ENCODE measurements at places on chromosomes 16 and 17.

DNA sequence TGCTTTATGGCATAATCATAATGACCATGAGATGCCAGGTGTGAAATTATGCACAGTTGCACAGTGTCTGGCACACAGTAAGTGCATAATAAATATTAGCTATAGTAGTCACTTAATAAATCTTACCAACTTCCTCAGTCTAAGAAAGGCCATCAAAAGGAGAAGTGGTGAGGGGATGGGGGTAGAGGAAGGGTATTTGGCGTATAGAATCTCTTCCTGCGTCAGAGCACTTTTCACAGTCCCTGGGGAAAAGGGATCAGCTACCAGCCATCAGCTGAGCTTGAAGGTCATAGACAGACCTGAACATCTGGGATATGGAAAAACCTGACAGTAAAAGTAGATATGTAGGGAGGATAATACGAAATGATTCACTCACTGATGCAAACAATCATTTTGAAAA, 5.8 kb downstream of the CRHR1 start:
- DNase-seq, result no peak

DNA sequence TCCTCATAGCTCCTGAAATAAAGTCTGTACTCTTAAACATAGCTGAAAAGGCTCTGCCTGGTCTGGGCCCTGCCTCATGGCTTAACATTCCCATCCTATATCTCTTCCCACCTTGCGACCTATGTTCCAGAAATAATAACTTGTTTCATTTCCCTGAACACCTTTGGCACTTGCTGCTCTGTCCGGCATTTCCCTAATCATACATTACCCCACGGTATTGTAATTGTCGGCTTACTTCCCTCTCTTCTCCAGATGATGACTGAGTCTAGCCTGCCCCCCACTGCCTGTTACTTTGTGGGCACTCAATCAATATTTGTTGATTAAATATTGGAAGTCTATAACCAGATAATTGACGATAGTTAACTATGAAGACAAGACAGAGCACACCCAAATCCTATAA, 23.3 kb upstream of the SUPT4H1 start:
- no peak for DNase-seq

DNA sequence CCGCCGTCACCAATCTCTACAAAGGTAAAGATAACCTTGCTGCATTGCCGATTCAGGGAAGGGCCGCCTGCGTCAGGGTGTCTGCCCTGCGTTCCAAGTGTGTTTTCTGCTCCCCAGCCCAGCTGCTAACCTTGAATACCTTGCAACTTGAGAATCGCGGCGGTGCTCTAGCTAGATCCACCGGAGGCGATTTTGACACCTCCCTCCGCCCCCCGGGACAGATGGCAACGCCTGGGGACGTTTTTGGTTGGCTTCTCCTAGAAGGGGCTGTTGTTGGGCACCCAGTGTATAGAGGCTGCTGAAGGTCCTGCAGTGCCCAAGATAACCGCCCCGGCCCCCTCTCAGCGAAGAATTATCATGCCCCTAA, 1.5 kb downstream of the HAPSTR1 start:
- DNase-seq, result no peak

DNA sequence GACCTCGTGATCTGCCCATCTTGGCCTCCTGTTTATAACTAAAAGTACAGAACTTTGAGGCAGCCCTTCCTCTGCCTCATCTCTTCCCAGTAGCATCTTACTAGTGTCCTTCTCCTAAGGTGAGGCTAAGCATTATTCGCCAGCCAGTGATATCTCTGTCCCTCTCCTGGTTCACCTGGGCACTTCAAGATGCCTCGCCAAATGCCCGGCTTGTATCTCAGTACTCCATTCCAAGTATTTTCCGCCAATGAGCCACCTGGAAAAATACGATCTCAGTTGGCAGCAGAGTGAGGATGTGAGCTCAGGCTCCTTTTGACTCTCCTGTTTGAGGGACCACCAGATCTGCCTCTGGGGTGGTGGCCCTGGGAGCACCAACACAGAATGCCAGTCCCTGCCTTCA, 25.9 kb upstream of the WSCD1 start:
- no peak for DNase-seq

GRCh38 chr17:22692806-22693171, 1000.5 kb downstream of the KCNJ18 start:
- DNase-seq, result no peak

GRCh38 chr17:39150104-39150634, 1.3 kb downstream of the PLXDC1 start:
- DNase-seq, result no peak

DNA sequence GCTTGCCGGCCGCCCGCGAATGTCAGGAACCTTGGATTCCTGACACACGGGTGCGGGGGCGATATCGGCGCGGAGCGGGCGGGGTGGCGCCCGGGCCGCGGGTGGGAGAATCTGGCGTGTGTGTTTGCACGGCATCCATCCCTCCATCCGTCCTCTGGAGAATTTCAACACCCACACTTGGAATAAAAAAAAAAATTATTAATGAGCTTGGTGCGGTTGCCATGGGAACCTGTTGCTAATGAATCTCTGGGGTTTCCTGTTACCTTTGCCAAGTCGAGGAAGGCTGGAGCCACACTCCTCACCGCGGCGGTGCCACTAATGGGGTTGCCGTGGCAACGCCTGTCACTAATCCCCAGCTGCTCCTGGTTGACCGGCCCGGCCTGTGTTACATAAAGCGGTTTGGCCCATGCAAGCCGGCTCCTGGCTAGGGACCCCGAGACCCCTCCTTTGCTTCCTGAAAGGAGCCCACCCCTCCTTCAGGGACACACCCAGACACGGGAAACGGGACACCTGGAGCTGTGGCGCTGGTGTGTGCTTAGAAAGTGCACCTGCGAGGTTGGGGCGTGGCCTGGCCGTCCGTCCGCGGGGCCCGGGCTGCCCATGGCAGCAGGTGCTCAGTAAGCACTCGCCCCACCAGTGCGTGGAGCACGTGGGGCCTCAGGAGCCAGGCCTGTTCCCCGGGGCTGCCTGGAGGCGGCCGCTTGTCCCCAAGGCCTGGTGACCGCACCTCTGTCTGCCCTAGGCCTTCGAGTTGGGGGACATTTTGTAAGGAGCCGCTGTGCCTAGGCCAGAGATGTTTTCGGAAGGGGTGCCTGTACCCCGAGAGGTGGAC, 14.6 kb downstream of the CACNA1H start:
- no peak for DNase-seq

DNA sequence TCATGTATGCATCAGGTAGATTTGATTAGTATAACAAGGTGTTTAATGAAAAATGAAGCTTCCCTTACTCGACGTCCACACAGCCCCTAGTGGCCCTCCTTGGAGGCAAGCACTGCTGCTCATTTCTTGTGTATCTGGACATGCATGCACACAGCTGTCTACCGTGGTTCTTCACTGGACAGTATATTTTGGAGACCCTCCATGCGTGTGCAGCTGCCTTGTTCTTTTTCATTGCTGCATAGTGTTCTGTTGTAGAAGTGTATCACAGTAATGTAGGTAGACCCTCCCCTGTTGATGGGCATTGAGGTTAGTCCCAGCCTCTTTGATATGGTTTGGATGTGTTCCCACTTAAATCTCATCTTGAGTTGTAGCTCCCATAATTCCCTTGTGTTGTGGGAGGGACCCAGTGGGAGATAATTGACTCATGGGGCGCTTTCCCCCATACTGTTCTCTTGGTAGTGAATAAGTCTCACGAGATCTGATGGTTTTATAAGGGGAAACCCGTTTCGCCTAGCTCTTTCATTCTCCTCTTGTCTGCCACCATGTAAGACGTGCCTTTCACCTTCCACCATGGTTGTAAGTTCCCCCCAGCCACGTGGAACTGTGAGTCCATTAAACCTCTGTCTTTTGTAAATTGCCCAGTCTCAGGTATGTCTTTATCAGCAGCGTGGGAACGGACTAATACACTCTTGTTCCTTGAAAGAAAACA, 6.3 kb downstream of the CMIP start:
- no peak for DNase-seq

DNA sequence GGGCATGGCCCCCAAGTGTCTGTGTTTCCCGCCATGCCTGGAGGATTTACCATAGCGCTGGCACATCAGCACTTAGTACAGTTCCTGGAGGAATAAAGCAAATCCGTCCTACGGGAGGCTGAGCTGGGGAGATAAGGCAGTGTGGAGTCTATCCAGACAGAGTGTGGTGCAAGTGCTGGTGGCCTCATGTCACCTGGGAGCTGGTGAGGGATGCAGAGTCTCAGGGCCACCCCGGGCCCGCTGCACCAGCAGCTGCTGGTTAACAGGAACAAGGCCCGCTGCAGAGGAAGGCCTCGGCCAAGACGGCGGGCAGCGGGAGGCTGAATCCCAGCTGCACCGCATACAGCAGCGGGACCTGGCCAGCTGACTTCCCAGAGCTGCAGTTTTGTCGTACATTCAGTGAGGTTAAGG, 57.3 kb upstream of the CDC42EP4 start:
- no peak for DNase-seq

- DNase-seq, result no peak
These were observed 5.5 kb downstream of the SOX8 start for GRCh38 chr16:986925-987582.

DNA sequence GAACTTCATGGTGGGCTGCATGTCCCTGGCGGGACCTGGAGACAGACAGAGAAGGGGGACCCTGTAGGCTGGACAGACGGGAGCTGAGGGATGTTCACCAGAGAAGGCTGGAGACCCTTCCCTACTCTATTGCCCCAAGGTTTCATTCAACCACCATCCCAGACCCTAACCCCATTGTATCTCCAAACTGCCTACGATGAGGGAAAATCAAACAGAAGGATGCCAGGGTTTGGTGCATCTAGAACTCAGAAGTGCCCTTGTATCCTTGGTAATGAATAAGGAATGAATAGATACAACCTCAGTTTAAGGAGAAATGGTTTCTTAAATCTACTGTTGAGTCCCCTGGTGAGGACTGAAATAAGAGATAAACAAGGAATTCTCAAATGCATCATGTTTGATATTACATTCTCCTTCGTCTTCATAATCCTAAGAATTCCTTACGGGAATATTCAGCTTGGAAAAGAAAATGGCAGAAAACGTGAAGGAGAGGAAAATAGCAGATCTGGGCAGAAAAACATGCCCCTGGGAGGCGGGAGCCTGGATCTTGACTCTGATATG, 16.4 kb downstream of the TNS4 start:
- no peak for DNase-seq

DNA sequence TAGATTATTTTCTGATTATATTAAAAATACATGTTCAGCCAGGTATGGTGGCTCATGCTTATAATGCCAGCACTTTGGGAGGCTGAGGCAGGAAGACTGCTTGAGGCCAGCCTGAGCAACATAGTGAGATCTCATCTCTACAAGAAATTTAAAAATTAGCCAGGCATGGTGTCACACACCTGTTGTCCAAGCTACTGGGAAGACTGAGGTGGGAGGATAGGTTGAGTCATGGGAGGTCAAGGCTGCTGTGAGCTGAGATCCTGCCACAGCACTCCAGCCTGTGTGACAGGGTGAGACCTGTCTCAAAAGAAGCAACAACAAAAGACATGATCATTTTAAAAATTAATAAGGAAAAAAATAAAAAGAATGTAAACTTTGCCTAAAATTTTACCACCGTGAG, 40.7 kb downstream of the PRAC1 start:
- no peak for DNase-seq

- no peak for DNase-seq
These were observed 8.1 kb upstream of the TNFRSF13B start for GRCh38 chr17:16980061-16980460.

DNA sequence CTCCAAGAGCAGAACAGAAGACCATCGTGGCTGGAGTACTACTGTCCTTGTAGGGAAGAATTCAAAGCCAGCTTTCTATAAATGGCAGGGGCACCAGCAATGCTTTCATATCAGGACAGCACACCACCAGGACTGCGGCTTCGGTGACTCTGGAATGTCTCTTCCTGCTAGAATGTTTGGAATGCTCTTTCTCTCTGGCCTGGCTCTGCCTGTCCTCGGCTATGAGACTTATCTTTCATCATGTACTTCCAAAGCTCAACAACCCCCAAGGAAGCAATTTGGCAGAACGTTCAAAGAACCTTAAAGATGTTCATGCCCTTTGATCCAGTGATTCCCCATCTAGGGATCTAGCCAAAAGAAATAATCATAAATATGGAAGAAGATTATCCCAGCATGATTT, 52.7 kb upstream of the NOG start:
- no peak for DNase-seq

DNA sequence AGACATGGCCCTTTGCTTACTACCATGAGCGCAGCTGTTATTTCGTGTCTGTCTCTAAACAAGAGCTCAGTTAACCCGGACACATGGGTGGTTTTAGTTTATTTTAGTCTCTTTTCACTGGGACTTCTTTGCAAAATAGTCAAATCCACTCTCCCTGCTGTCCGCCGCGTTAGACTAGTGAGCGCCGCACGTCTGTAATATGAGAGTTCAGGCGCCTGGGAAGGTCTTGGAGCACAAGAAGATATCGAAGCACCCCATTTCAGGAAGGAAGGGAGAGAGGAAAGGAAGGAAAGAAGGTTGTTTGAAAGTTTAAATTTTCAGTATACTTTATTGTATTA, 111.0 kb upstream of the CHMP6 start:
- no peak for DNase-seq

- DNase-seq, result no peak
These were observed 7.7 kb downstream of the PSMD7 start for GRCh38 chr16:74304164-74304834.

DNA sequence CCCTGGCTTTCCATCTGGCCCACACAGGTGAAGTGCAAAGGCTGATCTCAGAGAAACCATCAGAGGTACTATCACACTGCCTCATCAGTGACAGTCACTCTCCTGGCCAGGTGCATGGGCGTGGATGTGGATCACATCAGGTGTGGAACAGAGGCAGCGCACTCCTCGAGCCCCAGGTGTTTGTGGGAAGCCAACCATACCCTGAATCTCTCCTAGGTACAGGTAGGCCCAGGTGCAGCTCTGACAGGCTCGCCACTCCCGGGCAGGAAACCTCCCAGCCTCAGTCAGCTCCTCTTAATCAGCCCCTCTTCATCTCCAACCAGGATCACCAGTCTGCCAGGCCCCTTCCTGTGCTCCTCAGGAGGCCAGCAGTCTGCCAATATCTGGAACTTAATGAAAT, 31.7 kb downstream of the TLE7 start:
- no peak for DNase-seq

DNA sequence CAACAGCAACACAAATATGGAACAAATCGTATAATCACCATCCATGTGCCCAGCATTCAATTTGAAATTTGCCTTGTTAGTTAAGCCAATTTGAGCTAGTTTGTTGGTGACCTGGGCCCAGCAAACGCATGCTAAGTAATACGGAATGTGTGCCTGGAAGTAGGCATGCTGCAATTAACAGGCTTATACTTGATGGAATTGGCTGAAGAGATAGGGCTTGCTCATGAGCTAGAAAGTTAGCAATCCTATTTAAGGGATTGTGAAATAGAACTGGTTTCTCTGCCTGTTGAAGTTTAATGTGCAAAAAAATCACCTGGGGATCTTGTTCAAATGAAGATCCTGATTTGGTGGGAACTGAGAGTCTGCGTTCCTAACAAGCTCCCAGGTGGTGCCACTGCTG, 8.5 kb upstream of the LPO start:
- no peak for DNase-seq
